ENCODE measurements at places on chromosomes 12 and 14.

DNA sequence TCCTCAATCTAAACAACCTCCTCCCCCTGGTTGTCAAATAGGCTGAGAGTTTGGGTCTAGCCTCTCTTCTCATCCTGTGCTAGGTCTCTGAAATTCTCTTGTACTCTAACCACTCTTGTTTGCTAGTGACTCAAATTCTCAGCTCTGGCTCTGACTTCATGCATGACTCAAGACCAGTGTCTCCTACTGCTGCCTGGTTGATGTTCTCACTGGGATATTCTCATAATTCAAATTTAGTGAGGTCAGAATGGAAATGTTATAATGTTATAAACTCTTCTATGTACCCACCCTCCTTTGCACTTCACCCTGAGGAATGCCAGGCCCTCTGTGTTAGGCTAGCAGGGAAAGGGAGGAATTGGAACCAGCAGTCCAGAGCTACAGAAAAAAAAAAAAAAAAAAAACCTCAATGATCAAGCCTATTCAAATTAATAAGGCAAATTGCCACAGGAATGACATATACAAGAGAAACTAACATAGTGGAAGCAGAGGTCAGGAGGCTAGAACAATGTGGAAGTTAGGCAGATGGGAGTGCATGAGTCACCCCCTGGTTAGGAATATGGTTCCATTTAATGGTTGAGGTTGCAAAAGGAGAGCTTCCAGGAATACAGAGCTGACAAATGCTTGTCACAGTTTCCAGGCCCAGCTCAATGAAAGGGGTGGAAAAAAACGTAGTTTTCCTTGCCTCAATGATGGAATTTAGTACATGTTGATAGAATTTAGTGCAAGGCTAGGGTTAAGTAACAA lies 459.5 kb downstream of the RMST start:
- DNase-seq: no peak

DNA sequence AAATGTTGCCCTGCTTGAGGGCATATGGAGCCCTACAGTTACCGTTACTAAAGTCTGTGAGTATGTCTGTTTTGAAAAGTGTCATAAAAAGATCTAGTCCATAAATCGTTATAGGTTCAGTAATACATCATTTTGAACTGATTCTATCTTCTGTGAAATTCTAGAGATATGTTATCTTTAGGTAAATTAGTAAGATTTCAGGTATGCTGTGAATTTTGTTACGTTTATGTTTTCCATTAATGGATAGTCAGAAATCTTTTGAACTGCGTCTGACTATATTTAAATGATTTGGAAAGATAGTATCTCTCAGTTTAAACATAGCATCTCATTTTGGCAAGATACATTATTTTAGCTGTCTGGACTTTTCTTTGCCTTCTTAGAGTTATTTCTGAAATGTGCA lies 8.3 kb downstream of the ALG10 start:
- DNase-seq: no peak

- peak; percentile 97 for DNase-seq
Measured at GRCh38 chr12:124567673-124568373, 411 bp upstream of the NCOR2 start.

DNA sequence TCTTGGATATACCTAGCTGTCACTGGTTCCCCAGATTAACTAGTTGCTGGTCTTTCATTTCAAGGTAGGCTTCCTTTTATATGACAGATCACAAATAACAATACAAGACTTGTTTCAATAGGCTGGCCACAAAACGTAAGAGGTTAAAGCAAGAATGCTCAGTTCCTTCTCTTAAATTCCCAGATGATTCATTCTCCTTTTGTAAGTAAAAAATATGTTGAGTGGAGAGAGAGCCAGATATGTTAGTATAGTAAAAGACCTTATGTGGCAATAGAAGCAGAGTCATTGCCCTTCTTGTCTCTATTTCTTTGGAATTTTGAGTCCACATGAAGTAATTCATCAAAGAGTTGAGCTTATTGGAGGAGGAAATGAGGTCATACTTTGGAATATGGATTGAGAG lies 939.0 kb upstream of the ATXN7L3B start:
- no peak for DNase-seq

- DNase-seq: no peak
Measured at GRCh38 chr12:76866726-76867125, 12.1 kb downstream of the CSRP2 start.

DNA sequence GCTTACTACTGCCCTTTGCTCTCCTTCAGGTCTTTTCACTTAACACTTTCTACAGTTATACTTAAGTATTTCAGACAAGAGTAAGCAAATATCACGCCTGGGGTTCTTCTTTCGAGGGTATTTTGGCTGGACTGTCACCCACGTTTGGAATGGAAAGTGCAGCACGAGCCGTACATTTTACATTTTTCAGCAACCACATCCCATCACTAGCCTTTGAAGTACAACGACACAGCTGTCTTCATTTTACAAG lies 349 bp upstream of the FAM177A1 start:
- no peak for DNase-seq

DNA sequence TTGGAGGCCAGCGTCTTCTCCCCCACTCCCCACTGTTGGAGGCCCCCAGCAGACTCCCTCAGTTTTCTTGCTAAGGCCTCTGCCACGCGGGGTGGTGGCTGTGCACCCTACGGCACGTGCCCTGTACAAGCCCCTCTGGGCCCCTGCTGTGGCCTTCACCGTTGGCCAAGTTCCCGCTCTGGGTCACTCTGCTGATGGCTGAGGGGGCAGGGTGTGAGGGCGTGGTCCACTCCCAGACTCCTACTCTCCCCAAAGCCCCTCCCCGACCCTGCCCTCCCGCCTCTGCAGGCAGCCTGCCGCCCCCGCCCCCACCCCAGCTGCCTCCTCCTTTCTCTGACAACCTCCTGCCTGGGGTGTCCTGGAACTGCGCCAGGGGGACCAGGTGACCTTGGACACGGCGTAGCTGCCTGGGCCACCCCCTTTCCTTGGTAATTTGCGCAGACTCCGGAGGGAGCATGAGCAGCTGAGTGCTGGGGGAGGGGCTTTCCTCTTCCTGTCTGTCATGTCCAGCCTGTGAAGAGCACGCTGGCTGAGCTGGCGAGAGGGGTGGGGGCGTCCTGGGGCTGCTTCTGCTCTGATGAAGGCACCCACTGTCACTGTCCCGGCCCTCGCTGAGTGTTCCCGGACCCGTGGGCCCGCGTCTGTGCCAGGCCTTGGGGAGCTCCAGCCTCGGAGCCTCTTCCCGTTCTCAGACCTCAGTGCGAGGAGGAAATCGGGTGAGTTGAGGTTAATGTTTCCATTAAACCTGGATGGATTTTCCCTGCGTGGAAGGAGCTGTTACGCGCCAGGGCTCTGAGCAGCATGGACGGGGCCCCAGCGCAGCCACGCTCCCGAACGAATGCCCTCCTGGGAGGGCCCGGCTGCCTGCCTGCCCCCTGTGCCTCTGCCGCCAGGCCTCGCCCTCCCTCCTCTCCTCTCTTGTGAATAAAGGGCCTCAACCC lies 85.0 kb downstream of the KIF26A start:
- DNase-seq: peak; percentile 91

GRCh38 chr12:102682366-102683289 lies 202.3 kb upstream of the IGF1 start:
- no peak for DNase-seq

DNA sequence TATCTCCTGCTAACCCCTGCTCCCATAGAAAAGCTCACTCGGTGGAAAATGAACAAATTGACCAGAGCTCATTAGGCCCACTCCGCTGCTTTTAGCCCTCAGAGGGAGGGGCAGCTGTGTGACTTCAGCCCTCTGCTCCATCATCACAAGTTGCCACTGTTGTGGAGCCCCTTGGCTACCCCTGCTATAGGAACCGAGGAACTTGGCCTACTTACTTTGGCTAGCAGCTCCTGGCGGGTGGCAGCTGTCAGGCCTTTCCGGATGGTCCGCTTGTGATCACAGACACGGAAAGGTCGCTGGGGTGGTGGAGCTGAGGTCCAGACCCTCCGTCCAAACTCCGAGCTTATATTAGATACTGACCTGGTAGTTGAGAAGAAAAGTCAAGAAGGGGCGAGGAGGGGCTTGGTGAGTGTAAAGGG lies 612 bp downstream of the CIDEB start:
- DNase-seq: no peak

- DNase-seq: no peak
Measured at GRCh38 chr12:122354958-122355641, 67.4 kb downstream of the CLIP1 start.

GRCh38 chr12:5507944-5508343 lies 76.0 kb downstream of the NTF3 start:
- DNase-seq: no peak

GRCh38 chr12:53645165-53645564 lies 19.0 kb upstream of the ATF7 start:
- DNase-seq: no peak
